ENCODE measurements at places on chromosomes 3 and 15. TPM values are rescaled to one million over a fixed set of nuclear protein-coding genes. Genes with fewer than 3 reads are reported as not detected.

DNA sequence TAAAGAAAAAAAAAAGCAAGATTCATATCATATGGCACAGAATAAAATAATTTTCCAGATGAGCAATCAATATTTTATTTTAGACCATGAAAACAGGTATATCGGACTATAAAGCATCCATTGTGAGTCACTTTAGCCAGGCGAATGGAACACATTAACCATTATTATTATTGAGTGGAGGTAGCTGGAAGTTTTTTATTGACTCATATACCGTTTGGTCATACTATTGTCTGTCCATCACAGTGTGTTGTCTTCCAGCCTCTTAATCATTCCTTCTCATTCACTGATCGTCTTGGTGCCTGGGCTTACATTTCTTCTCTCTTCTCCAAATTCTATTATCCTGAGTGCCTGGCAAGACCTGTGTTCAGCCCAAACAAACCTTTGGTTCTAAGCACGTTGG is 634.8 kb downstream of the MECOM start:
- H3K4me3 ChIP-seq = no peak overlapping the region
- no peaks in the 10 kb centered on the region for H3K27me3 ChIP-seq
- H3K36me3 ChIP-seq = no peaks in the 10 kb centered on the region
- H3K27ac ChIP-seq = no peak overlapping the region

GRCh38 chr15:85950101-85950500 is 129.6 kb upstream of the AGBL1 start:
- H3K4me1 ChIP-seq = no peaks in the 10 kb centered on the region
- no peak for DNase-seq
- no peaks in the 10 kb centered on the region for H3K27me3 ChIP-seq
- no peak overlapping the region for H3K27ac ChIP-seq

The GRAMD1C gene
- total RNA-seq = 27.0 TPM

DNA sequence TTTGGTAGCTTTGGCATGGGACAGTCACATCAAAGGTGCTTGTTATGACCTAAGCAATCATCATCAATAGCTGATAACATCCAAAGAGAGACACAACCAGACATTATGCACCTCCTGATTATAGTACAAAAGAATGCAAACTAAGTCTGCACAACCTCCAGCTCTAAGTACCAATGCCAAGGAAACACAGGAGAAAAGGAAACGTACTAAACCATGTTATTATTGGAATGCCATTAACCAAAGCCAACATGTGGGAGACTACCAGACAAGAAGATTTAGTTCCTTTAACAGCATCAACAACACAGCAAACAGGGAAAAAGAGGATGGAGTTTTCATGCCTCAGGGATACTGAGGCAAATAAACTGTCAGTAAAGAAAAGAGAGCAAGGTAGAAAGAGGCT is 61.4 kb downstream of the CD47 start:
- no peak overlapping the region for H3K27ac ChIP-seq
- no peaks in the 10 kb centered on the region for H3K27me3 ChIP-seq

- peak; percentile 85 for DNase-seq
- H3K27me3 ChIP-seq = no peaks in the 10 kb centered on the region
- H3K4me1 ChIP-seq = no peaks in the 10 kb centered on the region
- no peak overlapping the region for H3K27ac ChIP-seq
- no peak overlapping the region for H3K4me3 ChIP-seq
Measured at GRCh38 chr15:69523010-69524001, 70.7 kb downstream of the RPLP1 start.

DNA sequence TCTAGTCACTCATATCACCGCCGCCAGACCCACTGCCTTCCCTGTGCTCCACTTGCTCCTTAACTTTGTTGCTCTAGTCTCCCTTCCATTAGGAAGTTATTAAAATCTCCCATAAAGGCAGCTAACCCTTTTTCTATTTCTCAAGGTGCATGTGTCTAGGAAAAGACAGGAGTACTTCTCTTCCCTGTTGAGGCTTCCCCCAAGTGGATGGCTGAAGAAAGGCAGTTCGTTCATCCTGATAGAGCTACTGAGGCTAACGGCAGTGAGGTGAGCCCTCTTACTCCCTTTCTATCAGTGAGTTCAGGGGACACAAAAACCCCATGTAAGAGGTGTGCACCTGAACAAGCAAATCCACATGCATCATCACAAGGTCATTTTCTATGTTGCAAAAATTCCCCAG is 397.8 kb downstream of the IGSF11 start:
- H3K27ac ChIP-seq = no peak overlapping the region
- H3K4me3 ChIP-seq = no peak overlapping the region
- no peaks in the 10 kb centered on the region for H3K36me3 ChIP-seq
- H3K4me1 ChIP-seq = no peaks in the 10 kb centered on the region

- H3K27ac ChIP-seq = no peak overlapping the region
- H3K36me3 ChIP-seq = peaks cover 2% of the 10 kb centered on the region
- no peaks in the 10 kb centered on the region for H3K27me3 ChIP-seq
- peaks cover 35% of the 10 kb centered on the region for H3K4me1 ChIP-seq
- peak; percentile 80 for DNase-seq
Measured at GRCh38 chr3:48400824-48401433, 28.9 kb downstream of the FBXW12 start.

- H3K27ac ChIP-seq = no peak overlapping the region
- H3K27me3 ChIP-seq = no peaks in the 10 kb centered on the region
- no peak for DNase-seq
- H3K36me3 ChIP-seq = no peaks in the 10 kb centered on the region
- no peaks in the 10 kb centered on the region for H3K4me1 ChIP-seq
Measured at GRCh38 chr3:87801409-87801808, 257.4 kb downstream of the CGGBP1 start.

GRCh38 chr3:82114589-82114988 is 353.1 kb upstream of the GBE1 start:
- H3K4me3 ChIP-seq = no peak overlapping the region
- H3K4me1 ChIP-seq = no peaks in the 10 kb centered on the region
- H3K27ac ChIP-seq = no peak overlapping the region
- H3K36me3 ChIP-seq = no peaks in the 10 kb centered on the region
- no peaks in the 10 kb centered on the region for H3K27me3 ChIP-seq
- no peak for DNase-seq

- peak overlapping the region; percentile 81 for H3K27ac ChIP-seq
- peaks cover 37% of the 10 kb centered on the region for H3K4me1 ChIP-seq
- H3K4me3 ChIP-seq = no peak overlapping the region
- no peak for DNase-seq
- no peaks in the 10 kb centered on the region for H3K27me3 ChIP-seq
- H3K36me3 ChIP-seq = no peaks in the 10 kb centered on the region
Measured at GRCh38 chr15:99702895-99703602, 30.2 kb downstream of the LYSMD4 start.

The C3orf52 gene
- total RNA-seq = 129 TPM

The PEX11A gene
- total RNA-seq = 14.5 TPM

The B3GALNT1 gene
- total RNA-seq = 7.0 TPM

- no peak overlapping the region for H3K27ac ChIP-seq
- H3K36me3 ChIP-seq = no peaks in the 10 kb centered on the region
- H3K4me1 ChIP-seq = no peaks in the 10 kb centered on the region
- DNase-seq = no peak
Measured at GRCh38 chr15:70450142-70450443, 313.3 kb downstream of the UACA start.

DNA sequence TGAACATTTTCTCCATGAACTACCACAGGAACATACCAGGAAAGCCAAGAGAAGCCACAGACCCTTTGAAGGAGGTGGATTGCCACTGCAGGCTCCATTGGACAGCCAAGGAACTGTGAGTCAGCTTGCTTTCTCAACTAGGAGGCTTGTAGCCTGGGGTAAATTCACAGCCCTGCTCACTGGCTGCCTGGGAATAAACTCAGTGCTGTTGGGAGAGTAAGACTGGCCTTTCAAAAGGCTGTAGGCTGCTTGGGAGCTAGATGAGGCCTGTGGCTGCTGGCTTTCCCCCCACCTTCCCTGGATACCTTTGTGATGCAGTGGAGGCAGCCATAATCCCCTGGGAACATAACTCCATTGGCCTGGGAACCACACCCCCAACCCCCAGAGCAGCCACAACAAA is 223.5 kb upstream of the RBMS3 start:
- no peak for DNase-seq
- H3K4me3 ChIP-seq = no peak overlapping the region

GRCh38 chr3:118765636-118766305 is 268.9 kb downstream of the IGSF11 start:
- no peak overlapping the region for H3K4me3 ChIP-seq
- no peaks in the 10 kb centered on the region for H3K36me3 ChIP-seq
- H3K27ac ChIP-seq = no peak overlapping the region
- H3K4me1 ChIP-seq = no peaks in the 10 kb centered on the region
- no peaks in the 10 kb centered on the region for H3K27me3 ChIP-seq
- DNase-seq = no peak

The LRRIQ4 gene
- total RNA-seq = not detected

DNA sequence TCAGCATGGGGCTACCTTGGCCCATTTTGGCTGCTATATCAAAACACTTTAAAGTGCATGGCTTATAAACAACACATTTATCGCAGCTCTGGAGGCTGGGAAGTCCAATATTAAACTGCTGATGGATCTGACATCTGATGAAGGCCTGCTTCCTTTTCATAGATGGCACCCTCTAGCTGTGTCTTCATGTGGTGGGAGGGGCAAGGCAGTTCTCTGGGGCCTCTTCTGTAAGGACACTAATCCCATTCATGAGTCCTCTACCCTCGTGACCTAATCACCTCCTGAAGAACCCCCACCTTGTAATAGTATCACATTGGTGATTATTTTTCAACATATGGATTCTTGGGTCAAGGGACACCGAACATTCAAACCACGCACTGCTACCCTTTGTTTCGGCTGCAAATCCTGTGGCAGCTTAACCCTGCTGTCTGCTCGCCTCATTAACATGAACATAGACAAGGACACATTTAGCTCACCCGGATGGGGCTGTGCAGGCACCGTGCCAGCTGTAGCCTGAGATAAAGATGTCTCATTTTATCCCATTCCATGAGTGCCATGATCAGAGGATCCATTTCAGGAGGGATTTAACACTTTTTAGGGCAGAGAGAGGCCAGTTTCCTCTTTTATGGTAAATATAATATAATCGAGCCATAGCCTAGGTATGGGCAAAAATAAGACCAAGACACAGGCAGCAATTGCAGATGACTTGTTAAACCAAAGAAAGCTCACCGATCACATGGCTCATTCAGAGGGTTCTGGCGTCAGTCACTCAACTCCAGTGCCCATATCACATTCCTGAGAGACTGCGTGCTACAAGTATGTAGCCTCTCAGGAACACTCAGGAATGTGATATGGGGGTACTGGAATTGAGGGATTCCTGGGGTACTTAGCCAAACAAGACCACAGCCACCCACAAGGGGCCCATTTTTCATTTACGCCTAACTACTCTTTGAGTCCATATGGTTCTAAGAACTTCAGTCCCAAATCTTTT is 251.1 kb upstream of the ST8SIA2 start:
- H3K27me3 ChIP-seq = no peaks in the 10 kb centered on the region
- no peak overlapping the region for H3K27ac ChIP-seq
- DNase-seq = no peak
- H3K4me3 ChIP-seq = no peak overlapping the region
- no peaks in the 10 kb centered on the region for H3K36me3 ChIP-seq
- H3K4me1 ChIP-seq = no peaks in the 10 kb centered on the region

Measured in body of pancreas (tissue), 4 donors.